ENCODE measurements at places on chromosomes 3 and 15.

- peak; percentile 79 for DNase-seq
Measured at GRCh38 chr15:77069521-77070121, 1.3 kb downstream of the TSPAN3 start.

- no peak for DNase-seq
Measured at GRCh38 chr3:150273396-150273795, 134.7 kb upstream of the TSC22D2 start.

- DNase-seq = no peak
Measured at GRCh38 chr3:176428552-176428951, 768.7 kb downstream of the TBL1XR1 start.

DNA sequence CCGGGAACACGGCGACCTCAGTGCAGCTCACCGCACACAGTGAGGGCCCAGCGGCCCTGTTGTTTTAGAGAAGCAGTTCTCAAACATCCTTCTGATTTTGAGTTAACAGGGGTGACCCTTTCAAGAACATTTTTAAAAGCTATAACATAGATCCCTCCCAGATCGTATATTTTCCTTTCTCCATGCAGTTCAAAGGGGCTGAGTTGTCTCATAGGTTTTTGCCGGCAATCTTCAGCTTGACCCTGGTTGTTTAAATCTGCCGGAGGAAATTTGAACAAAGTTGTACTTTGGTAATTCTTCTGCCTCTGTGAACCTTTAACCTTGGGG is 14.3 kb downstream of the EEFSEC start:
- no peak for DNase-seq

- DNase-seq = no peak
Measured at GRCh38 chr15:86382341-86382740, 302.7 kb downstream of the AGBL1 start.

DNA sequence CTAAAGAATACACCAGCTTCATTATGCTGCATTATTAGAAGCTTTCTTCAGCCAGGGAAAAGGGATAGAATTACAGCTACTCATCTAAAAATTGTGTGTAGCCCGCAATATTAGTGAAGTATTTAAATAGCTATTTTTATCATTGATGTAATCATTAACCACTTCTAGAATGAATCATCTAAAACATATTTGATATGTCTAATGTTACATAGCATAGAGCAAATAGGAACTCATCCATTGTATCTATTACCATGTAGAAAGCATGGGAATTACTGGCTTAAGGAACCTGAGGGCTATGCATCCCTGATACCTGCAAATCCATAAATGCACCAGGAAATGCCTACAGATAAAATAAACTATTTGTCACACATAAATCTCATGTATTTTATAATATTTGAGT is 54.5 kb upstream of the VGLL3 start:
- no peak for DNase-seq

DNA sequence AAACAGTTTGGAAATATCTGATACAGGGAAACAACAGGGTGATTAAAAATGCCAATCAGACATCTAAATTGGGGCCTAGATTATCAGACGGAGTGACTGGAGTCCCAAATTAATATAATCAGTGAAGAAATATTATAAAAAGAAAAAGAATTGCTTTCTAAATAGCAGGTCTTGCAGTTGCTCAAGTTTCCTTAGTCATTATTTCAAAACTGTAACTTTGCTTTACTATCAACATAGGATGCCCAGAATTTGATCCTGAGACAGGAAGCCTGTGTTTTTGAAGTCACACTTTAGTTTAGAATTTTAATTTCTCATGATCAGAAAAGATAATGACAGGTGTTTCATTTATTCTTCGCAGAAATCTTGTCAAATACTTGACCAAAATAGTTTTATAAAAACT is 105.9 kb downstream of the IL1RAP start:
- DNase-seq = no peak

DNA sequence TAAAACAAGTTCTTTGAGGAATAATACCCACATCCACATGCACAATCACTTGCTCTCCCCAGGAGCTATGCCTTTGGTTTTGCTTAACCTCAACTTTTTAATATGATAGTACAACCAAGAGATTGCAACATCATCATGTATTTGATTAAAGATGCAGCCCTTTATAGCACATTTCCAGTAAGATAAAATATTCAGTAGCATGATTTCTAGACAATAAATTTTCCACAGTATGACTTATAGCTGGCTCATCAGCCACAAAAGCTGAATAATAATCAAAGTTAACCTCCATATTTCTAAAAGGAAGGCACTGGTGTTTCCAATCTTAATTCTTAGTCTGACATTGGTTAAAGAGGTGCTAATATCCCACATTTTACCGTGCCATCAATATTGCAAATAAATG is 622.5 kb downstream of the TBL1XR1 start:
- DNase-seq = no peak

GRCh38 chr3:33441225-33441976 is 1.2 kb upstream of the UBP1 start:
- peak; percentile 79 for DNase-seq

DNA sequence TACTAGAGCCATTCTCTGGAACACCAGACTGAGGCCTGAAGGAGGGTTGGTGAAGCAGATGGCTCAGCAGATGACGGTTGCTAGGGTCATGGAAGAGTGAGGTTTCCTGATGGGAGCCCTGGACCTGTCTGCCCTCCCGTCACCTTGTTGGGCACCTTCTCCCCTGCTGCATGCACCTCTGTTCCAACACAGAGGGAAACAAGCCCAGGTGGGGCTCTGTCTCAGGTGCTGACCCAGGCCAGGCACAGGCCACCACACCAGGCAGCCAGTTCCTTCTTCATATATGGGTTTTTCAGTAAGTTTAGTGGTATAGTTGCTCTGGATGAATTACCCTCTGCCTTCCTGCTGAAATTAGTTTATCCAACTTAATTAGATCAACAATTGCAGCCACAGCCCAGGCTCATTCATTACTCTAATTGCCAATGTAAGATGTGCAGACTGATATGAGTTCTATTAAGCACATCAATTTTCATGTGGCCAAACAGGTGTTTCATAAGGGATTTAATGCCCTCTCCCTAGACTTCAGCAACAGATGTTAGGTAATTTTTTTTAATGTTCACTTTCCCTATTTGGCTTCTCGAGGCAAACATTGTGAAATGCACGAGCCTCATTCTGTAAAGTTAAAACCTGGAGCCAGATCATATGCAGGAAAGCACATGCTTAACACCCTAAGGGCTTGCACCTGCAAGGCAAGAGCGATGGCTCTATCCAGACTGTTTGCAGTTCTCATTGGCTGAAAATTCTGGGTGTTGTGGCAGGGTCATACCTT is 174.8 kb downstream of the CHDH start:
- DNase-seq = no peak

DNA sequence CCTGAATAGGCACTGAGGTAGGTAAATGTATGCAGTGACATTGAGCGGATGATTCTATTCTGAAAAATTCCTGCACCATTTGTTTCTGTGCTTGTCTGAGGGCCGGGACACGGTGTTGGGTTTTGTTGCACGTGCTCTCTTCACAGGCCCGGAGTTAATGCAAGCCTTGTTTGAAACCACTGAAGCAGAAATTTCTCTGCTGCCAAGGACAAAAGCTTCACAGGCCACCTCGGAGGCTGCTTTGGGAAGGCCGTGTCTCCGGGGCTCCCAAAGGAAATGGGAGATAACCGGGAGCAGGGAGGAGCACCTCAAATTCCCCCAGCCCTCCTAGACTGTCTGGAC is 179.4 kb downstream of the OPA1 start:
- DNase-seq = no peak

GRCh38 chr15:72358650-72359171 is 17.1 kb downstream of the HEXA start:
- DNase-seq = peak; percentile 30

DNA sequence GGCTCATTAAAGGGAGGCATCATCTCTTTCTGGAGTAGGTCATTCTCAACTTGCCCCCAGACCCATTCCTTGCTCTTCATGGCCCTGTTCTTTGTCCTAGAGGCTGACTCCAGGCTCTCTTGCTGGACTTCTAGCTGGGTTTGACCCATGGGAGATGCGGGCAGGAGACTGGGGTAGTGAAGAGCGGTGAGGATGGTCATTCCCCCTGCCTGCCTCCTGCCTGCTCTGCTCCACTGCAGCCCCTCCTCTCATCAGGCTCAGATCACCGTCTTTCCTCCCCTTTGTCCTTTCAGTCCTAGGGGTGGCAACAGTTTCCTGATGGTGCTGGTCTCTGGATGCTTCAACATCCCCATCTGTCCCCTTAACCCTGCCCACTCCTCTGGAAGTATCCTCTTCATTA is 170.9 kb downstream of the ABHD5 start:
- DNase-seq = no peak

- no peak for DNase-seq
Measured at GRCh38 chr3:140298569-140299070, 363.6 kb downstream of the CLSTN2 start.

GRCh38 chr15:86772369-86773059 is 692.8 kb downstream of the AGBL1 start:
- no peak for DNase-seq

DNA sequence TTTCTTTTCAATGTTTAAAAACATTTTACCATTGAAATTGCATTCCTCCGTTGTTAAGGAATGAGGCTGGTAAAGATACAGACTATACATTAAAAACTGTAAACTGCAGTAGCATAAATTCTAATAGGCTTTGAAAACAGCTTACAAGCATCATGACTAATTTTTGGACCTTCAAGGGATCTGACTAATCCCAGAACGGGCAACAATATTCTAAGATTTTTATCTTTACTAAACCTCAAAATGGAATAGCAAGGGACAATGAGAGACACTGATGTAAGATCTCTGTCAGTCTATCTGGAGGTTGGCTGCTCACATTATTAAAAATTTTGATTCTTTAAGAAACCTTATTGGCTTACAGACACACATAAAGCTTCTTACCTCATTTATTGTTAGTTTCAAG is 74.7 kb downstream of the BTD start:
- no peak for DNase-seq

DNA sequence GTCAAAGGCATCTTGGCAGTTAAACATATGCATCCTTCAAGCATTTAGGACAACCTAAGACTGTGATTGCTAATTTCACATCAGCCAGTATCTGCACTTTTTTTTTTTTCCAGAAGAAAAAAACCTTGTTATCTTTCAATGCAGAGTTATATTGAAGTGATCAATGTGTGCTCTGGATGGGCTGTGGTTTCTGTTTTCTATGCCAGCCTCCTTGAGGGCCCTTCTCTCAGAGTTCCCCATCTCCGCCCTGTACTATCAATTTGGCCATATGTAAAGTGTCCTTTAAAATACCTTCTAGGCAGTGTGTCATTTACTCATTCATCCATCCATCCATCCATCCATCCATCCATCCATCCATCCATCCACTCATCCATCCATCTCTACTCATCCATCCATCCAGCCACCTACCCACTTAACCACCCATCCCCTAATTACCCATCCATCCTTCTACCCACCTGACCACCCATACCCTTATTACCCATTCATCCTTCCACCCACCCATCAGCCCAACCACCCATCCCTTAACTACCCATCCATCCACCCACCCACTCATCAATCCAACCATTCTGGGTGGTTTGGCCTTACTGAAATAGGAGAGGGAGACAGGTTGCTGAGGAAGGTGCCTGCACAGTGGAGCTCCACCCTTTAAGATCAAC is 322.1 kb downstream of the CHST2 start:
- DNase-seq = no peak

GRCh38 chr3:53807117-53807810 is 39.0 kb downstream of the CHDH start:
- DNase-seq = no peak

DNA sequence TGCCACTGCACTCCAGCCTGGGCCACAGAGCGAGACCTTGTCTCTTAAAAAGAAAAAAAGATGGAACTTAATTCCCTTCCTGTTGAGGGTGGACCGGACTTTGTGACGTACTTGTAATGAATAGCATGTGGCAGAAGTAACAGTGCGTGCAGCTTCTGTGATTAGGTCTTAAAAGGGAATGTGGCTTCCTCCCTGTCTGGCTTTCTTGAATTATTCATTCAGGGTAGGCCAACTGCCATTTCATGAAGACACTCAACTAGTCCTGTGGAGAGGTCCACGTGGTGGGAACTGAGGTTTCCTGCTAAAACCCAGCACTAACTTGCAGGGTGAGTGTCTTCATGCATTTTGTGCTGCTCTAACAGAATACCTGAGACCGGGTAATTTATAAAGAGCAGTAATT is 98.9 kb upstream of the PIAS1 start:
- DNase-seq = no peak

DNA sequence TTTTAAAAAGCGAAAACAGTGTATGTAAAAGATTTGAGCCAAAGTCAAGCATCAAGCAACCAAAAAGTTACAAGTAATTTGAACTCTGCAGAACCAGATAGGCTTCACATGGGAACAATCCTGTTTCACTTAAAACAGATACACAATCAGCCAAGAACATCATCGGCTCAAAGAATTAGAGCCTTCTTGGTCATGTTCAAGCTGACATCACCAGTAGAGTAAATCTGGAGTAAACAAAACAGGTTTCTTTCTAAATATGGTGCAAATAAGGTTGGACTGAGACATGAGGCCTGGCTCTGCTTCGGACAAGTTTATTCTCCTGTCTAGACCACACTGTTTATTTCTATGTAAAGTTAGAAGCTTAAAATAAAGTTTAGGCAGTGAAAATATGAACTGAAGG is 116.0 kb downstream of the GMNC start:
- DNase-seq = no peak

- no peak for DNase-seq
Measured at GRCh38 chr15:66786708-66787488, 84.9 kb downstream of the SMAD6 start.

- no peak for DNase-seq
Measured at GRCh38 chr3:195099951-195100785, 170.8 kb downstream of the XXYLT1 start.

GRCh38 chr3:153901991-153902390 is 219.2 kb upstream of the ARHGEF26 start:
- no peak for DNase-seq

GRCh38 chr15:91318931-91319330 is 218.9 kb downstream of the SV2B start:
- no peak for DNase-seq

DNA sequence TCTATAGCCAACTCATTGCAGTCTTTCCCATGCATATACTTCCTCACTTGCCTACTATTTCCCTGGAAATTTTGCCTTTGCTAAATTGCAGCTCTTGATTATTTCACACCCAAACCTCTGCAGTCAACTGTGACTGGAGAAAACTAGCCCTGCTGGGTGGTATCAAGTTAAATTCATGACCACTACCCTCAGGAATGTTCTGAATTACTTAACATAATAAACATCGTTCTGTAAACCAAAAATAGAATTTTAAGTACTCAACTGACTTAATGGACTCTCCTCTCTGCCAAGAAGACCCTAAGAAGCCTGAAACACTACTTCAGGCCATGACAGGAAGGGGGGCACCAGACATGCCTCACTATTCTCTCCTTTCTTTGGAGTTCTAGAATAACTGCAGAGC is 1278.0 kb upstream of the GBE1 start:
- no peak for DNase-seq

DNA sequence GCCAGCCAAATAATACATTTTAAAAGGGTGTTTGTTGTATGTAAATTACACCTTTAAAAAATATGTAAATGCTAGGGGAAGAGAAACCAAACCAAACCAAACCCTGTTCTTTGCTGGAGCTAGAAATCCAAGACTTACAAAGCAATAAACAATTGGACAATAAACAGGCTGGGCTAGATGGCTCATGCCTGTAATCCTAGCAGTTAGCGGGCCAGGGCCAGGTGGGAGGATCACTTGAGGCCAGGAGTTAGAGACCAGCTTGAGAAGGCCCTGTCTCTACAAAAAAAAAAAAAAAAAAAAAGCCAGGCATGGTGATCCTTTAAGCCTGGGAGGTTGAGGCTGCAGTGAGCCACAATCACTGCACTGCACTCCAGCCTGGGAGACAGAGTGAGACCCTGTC is 12.5 kb downstream of the STOML1 start:
- no peak for DNase-seq

- no peak for DNase-seq
Measured at GRCh38 chr3:133948131-133948810, 52.6 kb upstream of the RAB6B start.

Data from left colon (tissue), 2 donors.